ENCODE measurements at places on chromosomes 6 and 20.

GRCh38 chr6:27778625-27779417, 133.4 kb downstream of the OR2B2 start:
- no peak for DNase-seq

DNA sequence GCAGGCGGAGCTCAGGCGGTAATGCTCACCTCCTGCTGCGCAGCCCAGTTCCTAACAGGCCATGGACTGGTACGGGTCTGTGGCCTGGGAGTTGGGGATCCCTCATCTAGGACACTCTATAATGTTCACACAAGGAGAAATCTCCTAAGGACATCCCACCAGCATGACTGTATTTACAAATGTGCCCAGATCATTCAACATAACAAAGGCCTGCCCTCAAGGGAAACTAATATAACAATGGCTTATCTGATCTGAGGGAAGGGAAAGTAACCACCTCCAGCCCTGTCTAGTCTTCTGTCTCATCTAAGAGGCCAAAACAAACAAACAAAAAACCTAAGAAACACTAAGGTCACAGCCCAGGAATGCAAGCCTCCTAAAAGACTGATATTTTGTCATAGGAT, 232.8 kb downstream of the RNGTT start:
- no peak for DNase-seq

- no peak for DNase-seq
These were observed 127.2 kb downstream of the MTHFD1L start for GRCh38 chr6:150992703-150993102.

DNA sequence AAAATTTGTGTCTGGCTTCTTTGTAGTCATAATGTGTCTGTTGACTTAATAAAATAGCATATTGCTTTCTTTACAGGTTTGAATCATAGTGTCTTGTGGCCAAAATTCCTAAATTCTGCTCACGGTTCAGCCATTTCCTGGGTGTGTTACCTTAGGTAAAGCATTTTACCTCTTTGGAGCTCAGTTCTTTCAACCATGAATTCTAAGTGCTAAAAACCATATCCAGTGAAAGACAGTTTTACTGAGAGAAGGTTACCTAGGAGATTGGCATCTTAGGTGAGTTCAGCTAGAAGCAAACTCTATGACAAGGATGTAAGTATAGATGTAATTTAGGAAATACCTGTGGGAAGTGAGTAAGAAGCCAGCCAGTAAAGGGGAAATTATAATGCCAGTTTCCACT, 20.7 kb downstream of the CRYBG1 start:
- DNase-seq, result no peak

- no peak for DNase-seq
These were observed 92.7 kb downstream of the L3MBTL3 start for GRCh38 chr6:130111031-130111430.

DNA sequence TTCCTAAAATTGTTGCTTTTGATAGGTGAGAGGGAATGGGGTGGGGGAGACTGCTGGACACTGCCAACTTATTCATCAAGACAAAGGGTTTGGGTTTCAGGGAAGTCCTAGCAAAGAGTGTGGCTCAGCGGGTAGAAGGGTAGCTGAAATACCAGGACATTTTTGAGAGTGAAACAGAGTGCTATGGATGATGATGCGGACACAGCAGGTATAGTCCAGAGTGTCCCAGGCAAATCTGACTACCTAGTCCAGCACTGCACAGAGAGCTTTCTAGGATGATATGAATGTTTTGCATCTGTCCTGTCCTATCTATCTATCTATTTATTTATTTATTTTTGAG, 154.3 kb downstream of the BCAS1 start:
- no peak for DNase-seq

GRCh38 chr20:46827718-46828458, 66.8 kb upstream of the EYA2 start:
- no peak for DNase-seq

DNA sequence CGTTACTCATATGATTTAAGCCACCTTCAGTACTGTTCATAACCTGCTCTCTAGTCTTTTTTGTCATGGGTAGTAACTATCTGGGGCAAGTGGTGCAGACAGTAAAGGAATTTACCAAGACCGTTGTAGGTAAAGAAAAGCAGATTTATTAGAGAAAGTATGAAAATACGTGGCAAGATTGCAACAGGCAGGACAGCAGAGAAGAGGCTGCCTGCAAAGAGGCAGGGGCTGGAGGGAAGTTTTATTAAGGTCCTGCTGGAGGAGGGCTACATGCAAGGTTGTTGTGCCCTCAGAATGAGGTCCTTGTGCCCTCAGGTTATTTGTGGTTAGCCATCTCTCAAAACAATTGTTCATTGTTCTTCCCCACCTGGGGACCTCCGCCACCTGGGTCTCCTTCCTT, 444.3 kb downstream of the BCKDHB start:
- DNase-seq, result no peak

GRCh38 chr6:31345026-31345730, 11.8 kb downstream of the HLA-B start:
- DNase-seq, result no peak

DNA sequence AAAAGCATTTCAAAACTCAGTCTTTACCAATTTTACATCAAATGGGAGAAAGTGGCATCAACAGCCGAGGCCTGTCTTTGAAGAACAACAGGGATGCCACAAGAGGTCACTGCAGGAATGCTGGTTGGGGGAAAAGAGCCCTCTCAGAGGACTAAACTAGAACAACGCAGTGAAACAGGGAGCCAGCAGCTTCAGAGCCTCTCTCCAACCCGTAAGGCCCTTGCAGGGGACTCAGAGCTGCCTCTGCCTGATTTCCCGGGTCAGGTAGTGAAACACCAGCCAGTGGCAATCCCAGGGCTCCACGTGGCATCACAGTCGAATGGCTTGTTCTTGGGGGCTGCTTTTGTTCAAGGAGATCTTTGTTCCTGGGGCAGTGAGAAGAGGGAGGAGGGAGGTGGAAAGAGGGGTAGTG, 55.0 kb upstream of the KCNK16 start:
- DNase-seq, result no peak

DNA sequence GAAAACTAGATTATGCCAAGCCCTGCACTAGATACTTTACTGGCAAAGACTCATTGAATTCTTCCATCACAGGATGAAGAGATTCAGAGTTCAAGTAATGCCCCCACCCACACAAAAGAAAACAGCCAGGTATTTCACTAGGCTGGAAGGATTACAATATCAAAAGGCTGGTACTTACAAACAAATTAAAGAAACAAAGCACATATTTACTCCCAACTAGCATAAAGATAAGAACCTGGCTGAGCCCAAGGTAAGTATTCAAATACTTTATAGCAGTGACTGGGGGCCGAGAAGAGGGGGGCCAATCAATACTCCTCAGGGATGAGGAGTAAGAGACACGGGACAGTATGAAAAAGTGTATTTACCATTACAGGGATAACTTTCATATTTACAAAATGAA, 3.7 kb downstream of the ACOT8 start:
- DNase-seq, result no peak

DNA sequence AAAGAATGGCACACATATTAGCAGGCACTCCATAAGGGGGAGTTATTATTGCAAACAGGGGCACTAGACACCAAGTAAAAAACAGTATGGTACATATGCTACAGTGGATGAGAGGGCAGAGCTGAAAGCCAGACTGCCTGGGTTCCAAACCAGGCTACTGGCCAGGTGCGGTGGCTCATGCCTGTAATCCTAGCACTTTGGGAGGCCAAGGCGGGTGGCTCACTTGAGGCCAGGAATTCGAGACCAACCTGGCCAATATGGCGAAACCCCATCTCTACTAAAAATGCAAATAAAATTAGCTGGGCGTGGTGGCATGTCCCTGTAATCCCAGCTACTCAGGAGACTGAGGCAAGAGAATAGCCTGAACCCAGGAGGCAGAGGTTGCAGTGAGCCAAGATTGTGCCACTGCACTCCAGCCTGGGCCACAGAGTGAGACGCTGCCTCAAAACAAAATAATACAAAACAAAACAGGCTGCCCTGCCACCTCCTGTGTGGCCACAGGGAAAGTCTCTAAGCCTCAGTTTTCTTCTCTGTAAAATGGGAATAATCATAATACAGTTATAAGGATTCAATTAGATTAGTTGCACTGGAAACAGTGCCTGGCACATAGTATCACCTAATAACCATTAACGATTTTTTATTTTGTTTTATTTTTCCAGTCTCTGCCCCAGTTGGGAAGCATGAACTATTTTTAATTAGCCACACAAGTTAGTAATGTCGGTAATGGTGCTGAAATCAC, 7.5 kb upstream of the TTPAL start:
- DNase-seq, result no peak

DNA sequence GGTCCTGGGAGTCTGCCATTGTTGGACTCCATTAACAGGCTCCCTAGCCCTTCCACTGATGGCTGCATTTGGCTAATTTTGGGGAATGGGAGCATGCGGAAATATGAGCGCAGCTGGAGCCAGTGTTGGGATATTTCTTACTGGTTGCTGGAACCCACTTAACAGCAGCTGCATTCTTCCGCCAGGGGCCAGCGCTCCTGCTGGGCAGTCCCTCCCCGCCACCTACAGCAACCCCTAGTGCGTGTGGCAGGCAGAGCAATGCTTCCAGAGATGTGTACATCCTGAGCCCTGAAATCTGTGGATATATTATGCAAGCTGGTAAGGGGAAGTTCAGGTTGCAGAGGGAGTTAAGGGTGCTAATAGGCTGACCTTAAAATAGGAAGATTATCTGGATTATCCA, 16.4 kb downstream of the CST8 start:
- no peak for DNase-seq

DNA sequence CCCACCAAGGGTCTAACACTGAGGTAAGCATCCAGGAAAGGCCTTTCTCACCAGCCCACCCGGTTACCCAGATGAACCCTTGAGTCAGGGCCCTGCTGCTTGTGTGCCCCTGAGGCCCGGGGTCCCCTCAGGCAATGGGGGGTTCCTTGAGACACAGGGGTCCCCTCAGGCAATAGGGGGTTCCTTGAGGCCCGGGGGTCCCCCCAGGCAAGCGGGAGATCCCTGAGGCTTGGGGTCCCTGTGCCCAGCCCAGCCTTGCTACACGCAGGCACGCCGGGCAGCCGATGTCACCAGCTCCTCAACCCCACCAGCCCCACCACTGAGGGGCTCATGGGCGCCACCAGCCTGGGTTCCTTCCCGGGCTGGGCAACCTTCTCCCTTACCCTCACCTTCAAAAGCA, 247.2 kb downstream of the TTLL2 start:
- no peak for DNase-seq

DNA sequence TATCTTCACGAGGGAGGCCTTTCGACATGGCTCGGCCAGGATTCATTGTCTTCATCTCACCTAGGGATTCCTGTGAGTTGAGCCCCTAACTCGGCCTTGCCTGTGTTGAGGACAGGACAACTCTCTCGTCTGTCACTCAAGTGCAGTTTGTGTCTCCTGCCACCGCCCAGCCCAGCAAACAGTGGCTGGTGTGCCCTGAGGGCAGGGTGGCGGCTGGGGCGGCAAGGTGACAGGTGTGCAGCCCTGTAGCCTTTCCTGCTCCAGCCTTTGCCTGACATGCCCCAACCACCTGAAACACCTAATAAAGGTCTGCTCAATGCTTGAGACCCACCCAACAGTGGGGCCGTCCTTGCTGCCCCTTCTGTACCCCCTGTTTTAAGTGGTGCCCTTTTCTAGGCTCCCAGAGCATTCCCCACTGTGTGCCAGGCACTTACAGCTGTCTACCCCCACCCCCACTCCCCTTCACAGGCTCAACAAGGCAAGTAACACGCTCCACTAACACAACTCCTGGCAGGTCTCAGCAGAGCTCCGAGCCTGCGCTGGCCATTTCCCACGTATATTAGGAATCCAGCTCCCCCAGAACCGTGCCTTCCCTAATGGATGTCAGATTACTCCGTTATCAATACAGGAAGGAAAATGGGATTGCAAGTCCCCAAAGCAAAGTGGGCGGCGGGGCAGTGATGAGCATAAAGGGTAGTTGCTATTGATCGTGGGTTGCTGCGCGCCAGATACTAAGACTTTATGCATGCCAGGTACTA, 17.7 kb downstream of the GFRA4 start:
- no peak for DNase-seq

DNA sequence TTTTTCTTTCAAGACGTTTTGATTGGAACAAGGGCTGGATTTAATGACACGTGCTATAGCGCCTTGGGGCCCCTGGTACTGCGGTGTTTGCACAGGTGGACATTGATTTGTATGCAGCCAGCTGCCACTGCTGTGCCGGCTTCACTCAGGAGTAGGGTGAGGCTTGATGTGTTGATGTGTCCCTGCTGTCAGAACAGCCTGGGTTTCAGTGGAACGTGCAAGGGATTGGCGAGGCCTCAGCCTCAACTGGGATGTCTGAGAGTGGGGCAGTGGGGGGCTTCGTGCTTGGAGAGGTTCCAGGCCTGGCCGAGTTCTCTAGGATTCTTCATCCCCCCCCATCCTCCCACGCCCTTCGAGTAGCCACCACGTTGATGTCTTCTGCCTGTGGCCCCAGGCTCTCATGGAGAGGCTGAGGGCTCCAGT, 23.0 kb downstream of the PYGB start:
- no peak for DNase-seq

GRCh38 chr6:12472601-12473038, 182.5 kb downstream of the EDN1 start:
- no peak for DNase-seq

GRCh38 chr20:16606468-16607070, 33.3 kb upstream of the KIF16B start:
- DNase-seq, result no peak

GRCh38 chr20:53752583-53752970, 158.9 kb upstream of the ZNF217 start:
- no peak for DNase-seq

GRCh38 chr6:18742406-18742805, 355.3 kb downstream of the RNF144B start:
- DNase-seq, result no peak

- DNase-seq, result no peak
These were observed 20.3 kb upstream of the TENT5A start for GRCh38 chr6:81772741-81773140.

GRCh38 chr6:41942067-41942851, 651 bp upstream of the CCND3 start:
- no peak for DNase-seq

- DNase-seq, result no peak
These were observed 5.6 kb upstream of the APMAP start for GRCh38 chr20:24998121-24998520.

DNA sequence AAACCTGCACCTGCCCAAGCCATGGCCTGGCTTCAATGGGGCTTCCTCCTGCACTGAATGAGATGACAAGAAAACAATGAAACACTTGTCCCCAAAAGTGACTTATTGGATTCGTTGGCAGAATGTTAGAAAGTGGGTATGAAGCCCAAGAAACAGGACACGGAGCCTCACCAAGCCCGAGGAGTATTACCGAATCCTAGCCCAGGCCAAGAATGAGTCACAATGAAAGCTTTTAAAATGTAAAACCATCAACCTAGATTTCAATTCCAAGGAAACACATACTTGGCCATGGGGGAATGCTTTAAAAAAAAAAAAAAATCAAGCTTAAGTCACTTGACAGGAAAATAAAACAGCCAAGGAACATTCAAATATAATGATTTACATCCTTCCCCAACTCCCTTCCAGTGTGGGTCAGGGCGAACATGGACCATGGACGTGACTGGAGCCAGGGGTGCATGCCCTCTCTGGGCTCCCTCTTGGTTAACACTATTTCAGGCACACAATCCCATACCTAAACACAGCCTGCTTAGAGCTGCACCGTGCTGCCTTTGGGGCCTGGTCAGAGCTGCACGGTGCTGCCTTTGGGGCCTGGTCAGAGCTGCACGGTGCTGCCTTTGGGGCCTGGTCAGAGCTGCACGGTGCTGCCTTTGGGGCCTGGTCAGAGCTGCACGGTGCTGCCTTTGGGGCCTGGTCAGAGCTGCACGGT, 3.1 kb upstream of the STX16 start:
- DNase-seq, result no peak

GRCh38 chr6:167735951-167736288, 90.8 kb upstream of the AFDN start:
- DNase-seq, result no peak

Data from stimulated activated CD4-positive, alpha-beta T cell treated with anti-CD3 and anti-CD28 coated beads, Interleukin-12 subunit alpha, Interleukin-12 subunit beta, amount 100 ng/mL, for 24 hours (primary cell).